ENCODE measurements at places on chromosomes 2 and 18. TPM values are rescaled to one million over a fixed set of nuclear protein-coding genes. Genes with fewer than 3 reads are reported as not detected.

- no peaks in the 10 kb centered on the region for H3K36me3 ChIP-seq
- H3K4me1 ChIP-seq, result no peaks in the 10 kb centered on the region
- no peak overlapping the region for H3K4me3 ChIP-seq
- no peak overlapping the region for H3K27ac ChIP-seq
Observed at GRCh38 chr2:237894396-237894979, 35.1 kb downstream of the RAMP1 start.

GRCh38 chr2:232781765-232782164 lies 5.4 kb upstream of the KCNJ13 start:
- no peaks in the 10 kb centered on the region for H3K4me1 ChIP-seq
- H3K27me3 ChIP-seq, result no peaks in the 10 kb centered on the region
- H3K27ac ChIP-seq, result peak overlapping the region; percentile 3
- H3K4me3 ChIP-seq, result no peak overlapping the region
- peak; percentile 12 for DNase-seq

- no peaks in the 10 kb centered on the region for H3K27me3 ChIP-seq
- H3K4me1 ChIP-seq, result peaks cover 18% of the 10 kb centered on the region
- no peak overlapping the region for H3K27ac ChIP-seq
- DNase-seq, result no peak
- H3K4me3 ChIP-seq, result no peak overlapping the region
Observed at GRCh38 chr18:57754577-57755338, 48.4 kb downstream of the ATP8B1 start.

- no peak overlapping the region for H3K27ac ChIP-seq
- no peak for DNase-seq
- H3K36me3 ChIP-seq, result no peaks in the 10 kb centered on the region
- no peaks in the 10 kb centered on the region for H3K4me1 ChIP-seq
Observed at GRCh38 chr2:226256709-226257376, 542.8 kb downstream of the IRS1 start.

GRCh38 chr2:169173876-169174275 lies 104.5 kb downstream of the DHRS9 start:
- no peaks in the 10 kb centered on the region for H3K36me3 ChIP-seq
- no peak overlapping the region for H3K27ac ChIP-seq
- no peak for DNase-seq
- no peaks in the 10 kb centered on the region for H3K4me1 ChIP-seq

- peaks cover 31% of the 10 kb centered on the region for H3K4me1 ChIP-seq
- no peak for DNase-seq
- H3K27me3 ChIP-seq, result no peaks in the 10 kb centered on the region
Observed at GRCh38 chr2:7026742-7027141, 109.5 kb downstream of the RNF144A start.

- no peak overlapping the region for H3K27ac ChIP-seq
- no peaks in the 10 kb centered on the region for H3K4me1 ChIP-seq
- no peak for DNase-seq
- H3K36me3 ChIP-seq, result no peaks in the 10 kb centered on the region
- no peak overlapping the region for H3K4me3 ChIP-seq
Observed at GRCh38 chr2:2840681-2841300, 509.7 kb upstream of the MYT1L start.

- H3K36me3 ChIP-seq, result no peaks in the 10 kb centered on the region
- H3K4me3 ChIP-seq, result no peak overlapping the region
- peaks cover 23% of the 10 kb centered on the region for H3K27me3 ChIP-seq
- no peak overlapping the region for H3K27ac ChIP-seq
- no peak for DNase-seq
Observed at GRCh38 chr2:218039171-218039570, 29.9 kb upstream of the RUFY4 start.

GRCh38 chr18:44856157-44856556 lies 175.5 kb downstream of the SETBP1 start:
- H3K36me3 ChIP-seq, result no peaks in the 10 kb centered on the region
- no peak for DNase-seq
- no peaks in the 10 kb centered on the region for H3K27me3 ChIP-seq
- H3K27ac ChIP-seq, result no peak overlapping the region
- H3K4me3 ChIP-seq, result no peak overlapping the region

- H3K36me3 ChIP-seq, result no peaks in the 10 kb centered on the region
- H3K4me1 ChIP-seq, result no peaks in the 10 kb centered on the region
- no peak overlapping the region for H3K4me3 ChIP-seq
- H3K27me3 ChIP-seq, result no peaks in the 10 kb centered on the region
Observed at GRCh38 chr2:128543036-128543435, 224.4 kb upstream of the HS6ST1 start.

GRCh38 chr18:3451989-3452749 lies 2.2 kb downstream of the TGIF1 start:
- no peak for DNase-seq
- H3K27me3 ChIP-seq, result no peaks in the 10 kb centered on the region
- peak overlapping the region; percentile 90 for H3K27ac ChIP-seq
- peaks cover 33% of the 10 kb centered on the region for H3K4me1 ChIP-seq
- H3K36me3 ChIP-seq, result no peaks in the 10 kb centered on the region

DNA sequence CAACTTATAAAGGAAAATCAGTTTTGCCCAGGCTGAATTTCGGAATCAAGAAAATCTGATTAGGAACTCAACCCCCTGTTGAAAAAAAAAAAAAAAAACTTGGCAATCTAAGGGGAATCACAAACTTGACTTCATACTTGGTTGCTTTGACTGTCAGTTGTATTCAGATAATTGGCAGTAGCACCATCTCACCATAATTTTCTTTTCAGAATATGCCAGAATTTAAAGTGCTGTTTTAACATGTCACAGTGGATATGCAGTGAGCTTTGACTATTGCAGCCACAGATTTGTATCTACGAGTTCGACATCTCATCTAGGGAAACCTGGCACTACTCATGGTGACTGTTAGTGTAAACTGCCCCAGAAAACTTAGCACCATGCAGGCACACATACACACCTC lies 761.4 kb upstream of the KLHL29 start:
- no peak overlapping the region for H3K27ac ChIP-seq
- no peaks in the 10 kb centered on the region for H3K36me3 ChIP-seq
- H3K4me1 ChIP-seq, result no peaks in the 10 kb centered on the region

DNA sequence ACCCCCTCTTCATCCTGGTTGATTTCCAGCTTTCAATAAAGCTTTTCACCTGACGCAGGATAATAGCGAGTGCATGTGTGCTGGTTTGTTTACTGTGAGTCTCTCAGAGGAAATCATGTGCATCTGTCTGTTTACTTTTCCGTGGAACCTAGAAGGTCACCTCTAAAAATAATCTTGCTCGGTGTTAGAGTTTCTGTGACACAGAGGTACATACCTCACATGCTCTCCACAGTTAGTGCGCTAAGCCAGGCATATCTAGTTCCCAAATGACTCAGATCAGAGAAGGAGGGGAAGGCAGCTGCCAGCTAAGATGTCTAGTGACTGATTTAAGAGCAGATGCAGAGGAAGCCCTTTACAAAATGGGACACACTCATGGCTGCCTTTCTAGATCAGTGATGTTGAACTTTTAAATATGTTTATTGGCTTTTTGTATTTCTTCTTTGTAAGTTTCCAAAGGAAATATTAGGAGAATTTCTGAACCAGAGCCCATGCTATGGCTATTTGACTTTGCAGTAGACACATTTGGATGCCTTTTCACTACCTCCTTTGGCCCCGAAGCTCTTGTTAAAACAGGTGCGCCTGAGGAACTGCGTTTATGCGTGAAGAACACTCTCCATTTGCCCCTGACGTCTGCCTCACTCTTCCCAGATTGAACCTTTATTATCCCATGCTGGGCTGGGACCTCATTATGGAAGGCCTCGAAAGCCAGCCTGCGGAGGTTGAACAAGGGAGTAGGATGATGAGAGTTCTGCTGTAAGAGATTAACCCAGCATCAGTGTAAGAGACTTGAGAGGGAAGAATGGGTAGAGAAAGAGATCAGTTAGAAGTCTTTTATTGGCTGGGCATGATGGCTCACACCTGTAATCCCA lies 145.6 kb downstream of the FAM161A start:
- H3K4me1 ChIP-seq, result peaks cover 31% of the 10 kb centered on the region
- no peaks in the 10 kb centered on the region for H3K27me3 ChIP-seq
- H3K36me3 ChIP-seq, result no peaks in the 10 kb centered on the region

DNA sequence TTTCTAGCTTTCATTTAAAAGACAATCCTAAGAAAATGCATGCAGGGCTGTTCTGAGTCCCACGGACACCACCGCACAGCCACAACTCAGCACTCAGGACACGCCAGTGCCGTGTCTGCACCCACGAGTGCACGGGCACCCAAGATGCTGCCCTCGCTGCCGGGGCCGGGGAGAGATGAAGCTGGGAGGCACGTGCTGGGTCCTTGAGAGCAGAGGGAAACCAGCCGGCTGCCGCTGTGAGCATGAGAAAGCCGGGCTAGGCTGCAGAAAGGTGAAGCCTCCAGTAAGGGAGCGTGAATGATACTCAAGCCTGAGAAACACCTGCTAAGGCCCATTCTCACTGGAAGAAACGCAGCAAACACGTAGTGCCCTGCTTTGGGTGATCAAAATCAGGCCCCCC lies 4.8 kb downstream of the COPS9 start:
- peaks cover 64% of the 10 kb centered on the region for H3K36me3 ChIP-seq
- no peak overlapping the region for H3K4me3 ChIP-seq
- H3K4me1 ChIP-seq, result peaks cover 14% of the 10 kb centered on the region
- no peak overlapping the region for H3K27ac ChIP-seq
- no peak for DNase-seq

DNA sequence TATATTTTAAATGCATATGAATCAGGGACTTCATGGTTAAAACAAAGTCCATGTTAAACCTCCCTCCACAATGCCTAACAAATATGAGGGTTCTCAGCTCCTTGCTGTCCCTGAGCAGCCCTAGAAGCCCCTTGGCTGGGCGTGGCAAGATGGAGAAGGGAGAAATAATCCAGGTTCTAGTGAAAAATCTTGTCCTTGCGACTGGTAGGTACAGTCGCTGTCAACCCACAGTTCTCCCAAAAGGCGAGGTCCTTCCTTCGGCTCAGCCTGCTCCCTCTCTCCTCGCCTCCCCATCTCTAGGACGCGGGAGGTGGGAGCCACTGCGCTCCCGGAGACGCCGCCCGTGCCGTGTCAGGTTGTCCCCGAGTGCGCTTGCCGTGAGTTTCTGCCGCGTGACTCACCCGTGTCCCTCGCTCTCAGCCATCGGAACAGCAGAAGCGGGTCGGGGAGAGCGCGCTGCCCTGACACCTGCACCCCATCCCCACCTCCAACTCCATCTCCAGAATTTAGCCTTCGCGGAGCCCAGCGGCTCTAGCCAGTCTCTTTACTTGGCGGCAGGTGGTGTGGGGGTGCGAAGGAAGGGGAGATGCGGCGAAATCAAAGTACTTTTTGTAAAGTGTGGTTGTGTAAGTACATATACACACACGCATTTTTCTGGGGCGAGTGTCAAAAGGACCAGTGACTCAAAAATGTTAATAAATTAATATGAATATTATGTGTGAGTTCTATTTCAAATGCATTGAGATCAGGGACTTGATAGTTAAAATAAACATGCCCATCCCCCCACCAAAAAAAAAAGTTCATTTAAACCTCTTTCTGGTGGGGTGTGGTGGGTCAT lies 65.1 kb upstream of the TMEM17 start:
- no peak for DNase-seq
- no peaks in the 10 kb centered on the region for H3K36me3 ChIP-seq
- peak overlapping the region; percentile 97 for H3K27ac ChIP-seq
- H3K4me3 ChIP-seq, result no peak overlapping the region
- H3K27me3 ChIP-seq, result no peaks in the 10 kb centered on the region

DNA sequence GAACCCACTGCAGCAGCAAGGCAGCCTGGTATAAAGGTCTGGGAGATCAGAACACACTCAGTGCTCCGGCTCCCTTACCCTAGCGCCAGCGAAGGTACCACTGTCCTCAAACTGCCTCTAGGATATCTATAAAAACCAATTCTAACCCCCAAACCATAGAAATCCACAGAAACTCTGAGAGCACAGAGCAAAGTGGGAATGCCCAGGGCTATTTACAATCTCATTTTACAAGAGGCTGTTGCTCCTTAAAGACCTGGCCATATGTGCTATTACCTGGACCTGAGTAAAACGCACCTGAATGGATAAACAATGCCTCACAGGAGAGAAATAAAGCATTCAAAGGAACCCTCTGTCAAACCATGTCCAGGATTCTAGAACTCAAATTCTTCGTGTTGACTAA lies 4.3 kb downstream of the STK39 start:
- H3K4me3 ChIP-seq, result no peak overlapping the region
- no peaks in the 10 kb centered on the region for H3K27me3 ChIP-seq
- H3K36me3 ChIP-seq, result peaks cover 2% of the 10 kb centered on the region
- DNase-seq, result no peak
- H3K4me1 ChIP-seq, result peaks cover 53% of the 10 kb centered on the region

DNA sequence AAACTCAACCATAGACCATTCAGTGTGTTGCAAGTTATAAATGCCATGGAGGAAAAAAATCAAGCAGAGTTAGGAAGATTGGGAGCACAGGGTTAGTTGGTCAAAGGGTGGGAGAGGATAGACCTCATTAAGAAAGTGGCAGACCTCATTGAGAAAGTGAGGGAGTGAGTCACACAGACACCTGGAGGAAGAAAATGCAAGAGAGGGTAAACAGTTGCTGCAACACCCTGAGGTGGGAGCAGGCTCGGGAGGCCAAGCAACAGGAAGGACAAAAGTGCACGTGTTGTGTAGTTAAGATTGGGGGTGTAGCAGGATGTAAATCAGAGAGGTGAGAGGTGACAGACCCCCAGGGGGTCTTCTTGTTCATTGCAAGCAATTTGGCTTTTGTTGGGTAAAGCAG lies 6.4 kb downstream of the IL1RL1 start:
- no peak for DNase-seq
- H3K4me3 ChIP-seq, result no peak overlapping the region
- H3K27ac ChIP-seq, result no peak overlapping the region
- no peaks in the 10 kb centered on the region for H3K27me3 ChIP-seq
- H3K4me1 ChIP-seq, result no peaks in the 10 kb centered on the region

- DNase-seq, result no peak
- peaks cover 31% of the 10 kb centered on the region for H3K4me1 ChIP-seq
- no peaks in the 10 kb centered on the region for H3K27me3 ChIP-seq
- H3K27ac ChIP-seq, result no peak overlapping the region
Observed at GRCh38 chr2:207159002-207159401, 6.7 kb downstream of the KLF7 start.

- H3K36me3 ChIP-seq, result peaks cover 64% of the 10 kb centered on the region
- H3K27me3 ChIP-seq, result no peaks in the 10 kb centered on the region
- H3K27ac ChIP-seq, result peak overlapping the region; percentile 9
Observed at GRCh38 chr2:36459725-36460137, 104.2 kb downstream of the CRIM1 start.

DNA sequence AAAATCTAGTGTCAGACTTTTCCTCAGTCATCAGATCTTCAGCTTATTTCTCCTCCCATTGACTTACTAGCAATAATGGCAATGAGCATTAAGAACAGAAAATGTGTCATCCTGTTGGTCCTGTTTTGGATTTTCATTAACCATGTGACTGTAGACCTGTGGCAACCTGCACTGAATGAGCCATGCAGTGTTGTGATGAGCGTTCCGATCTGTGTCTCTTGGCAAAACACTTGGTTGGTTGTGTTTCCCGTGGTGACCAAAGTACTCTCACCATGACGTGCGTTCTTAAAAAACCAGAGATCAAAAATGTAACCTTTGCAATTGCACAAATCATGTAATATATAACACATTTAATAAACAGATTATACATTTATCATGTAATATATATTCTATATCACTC lies 138.6 kb downstream of the MAP3K20 start:
- H3K4me1 ChIP-seq, result peaks cover 11% of the 10 kb centered on the region
- peaks cover 4% of the 10 kb centered on the region for H3K36me3 ChIP-seq
- H3K27me3 ChIP-seq, result no peaks in the 10 kb centered on the region
- H3K27ac ChIP-seq, result no peak overlapping the region
- H3K4me3 ChIP-seq, result no peak overlapping the region
- no peak for DNase-seq

CRIM1 gene
- 21.5 TPM for total RNA-seq

RIF1 gene
- 73.6 TPM for total RNA-seq

ALLC gene
- total RNA-seq, result 0.11 TPM

CNDP1 gene
- not detected for total RNA-seq

FTCDNL1 gene
- total RNA-seq, result 1.4 TPM

LRRTM1 gene
- total RNA-seq, result not detected
